ENCODE measurements at places on chromosomes 6 and 20.

DNA sequence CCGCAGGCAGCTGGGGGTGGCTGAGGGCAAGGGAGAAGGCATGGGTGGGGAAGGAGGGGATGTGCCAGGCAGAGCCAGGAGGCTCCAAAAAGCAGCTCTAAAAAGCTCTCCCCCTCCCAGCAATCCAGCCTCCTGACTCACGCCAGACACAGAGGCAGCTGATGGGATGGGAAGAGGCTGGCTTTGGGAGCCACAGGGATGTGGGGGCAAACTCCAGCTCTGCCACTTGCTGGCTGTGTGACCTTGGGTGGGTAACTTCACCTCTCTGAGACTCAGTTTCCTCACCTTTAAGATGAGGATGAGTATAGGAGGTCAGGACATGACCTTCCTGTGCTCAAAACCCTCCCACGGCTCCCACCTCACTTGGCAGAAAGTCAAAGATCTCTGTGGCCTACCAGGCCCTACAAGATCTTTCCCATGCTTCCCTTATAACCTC, 148.9 kb downstream of the CEBPB start:
- DNase-seq = peak; percentile 45

- DNase-seq = no peak
Measured at GRCh38 chr6:13760307-13761304, 49.0 kb upstream of the RANBP9 start.

- no peak for DNase-seq
Measured at GRCh38 chr6:142597836-142598235, 296.0 kb downstream of the ADGRG6 start.

DNA sequence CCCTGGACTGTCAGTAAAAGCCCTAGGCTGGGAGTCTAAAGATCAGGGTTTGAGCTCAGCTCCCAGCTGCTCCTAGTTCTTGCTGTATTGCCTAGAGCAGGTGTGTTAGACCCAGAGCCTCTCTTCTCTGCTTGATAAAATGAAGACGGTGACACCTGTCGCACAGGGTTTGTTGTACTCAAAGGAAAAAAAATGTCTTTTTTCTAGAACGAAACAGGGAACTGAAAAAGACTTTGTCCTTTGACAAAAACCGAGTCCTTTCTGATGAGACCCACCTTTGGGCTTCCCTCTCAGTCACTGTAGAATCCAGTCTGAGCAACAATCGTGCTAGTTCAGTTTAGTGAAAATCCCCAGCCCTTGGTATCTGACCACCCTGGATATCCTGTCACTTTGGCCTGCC, 102.1 kb upstream of the LAMP5 start:
- DNase-seq = no peak

- peak; percentile 16 for DNase-seq
Measured at GRCh38 chr20:667351-668034, 8.1 kb downstream of the SCRT2 start.

DNA sequence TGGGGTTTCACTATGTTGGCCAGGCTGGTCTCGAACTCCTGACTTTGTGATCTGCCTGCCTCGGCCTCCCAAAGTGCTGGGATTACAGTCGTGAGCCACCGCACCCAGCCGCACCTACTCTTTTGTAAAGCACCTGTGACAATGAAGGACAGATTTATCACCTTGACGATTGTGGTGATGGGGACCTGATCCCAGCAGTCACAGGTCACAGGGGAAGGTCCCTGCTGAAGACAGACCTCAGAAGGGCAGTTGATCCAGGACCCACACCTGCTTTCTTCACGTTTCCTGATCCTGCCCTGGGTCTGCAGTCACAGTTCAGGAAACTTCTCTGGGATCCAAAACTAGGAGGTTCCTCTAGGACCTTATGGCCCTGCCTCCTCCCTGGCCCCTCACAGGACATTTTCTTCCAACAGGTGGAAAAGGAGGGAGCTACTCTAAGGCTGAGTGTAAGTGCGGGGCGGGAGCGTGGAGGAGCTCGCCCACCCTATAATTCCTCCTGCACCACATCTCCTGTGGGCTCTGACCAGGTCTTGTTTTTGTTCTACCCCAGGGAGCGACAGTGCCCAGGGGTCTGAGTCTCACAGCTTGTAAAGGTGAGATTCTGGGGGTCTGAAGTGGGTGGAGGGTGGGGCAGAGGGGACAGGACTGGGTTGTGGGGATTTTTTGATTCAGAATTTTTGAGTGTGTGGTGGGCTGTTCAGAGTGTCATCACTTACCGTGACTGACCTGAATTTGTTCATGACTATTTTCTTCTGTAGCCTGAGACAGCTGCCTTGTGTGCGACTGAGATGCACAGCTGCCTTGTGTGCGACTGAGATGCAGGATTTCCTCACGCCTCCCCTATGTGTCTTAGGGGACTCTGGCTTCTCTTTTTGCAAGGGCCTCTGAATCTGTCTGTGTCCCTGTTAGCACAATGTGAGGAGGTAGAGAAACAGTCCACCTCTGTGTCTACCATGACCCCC, 3.0 kb downstream of the HLA-E start:
- no peak for DNase-seq

DNA sequence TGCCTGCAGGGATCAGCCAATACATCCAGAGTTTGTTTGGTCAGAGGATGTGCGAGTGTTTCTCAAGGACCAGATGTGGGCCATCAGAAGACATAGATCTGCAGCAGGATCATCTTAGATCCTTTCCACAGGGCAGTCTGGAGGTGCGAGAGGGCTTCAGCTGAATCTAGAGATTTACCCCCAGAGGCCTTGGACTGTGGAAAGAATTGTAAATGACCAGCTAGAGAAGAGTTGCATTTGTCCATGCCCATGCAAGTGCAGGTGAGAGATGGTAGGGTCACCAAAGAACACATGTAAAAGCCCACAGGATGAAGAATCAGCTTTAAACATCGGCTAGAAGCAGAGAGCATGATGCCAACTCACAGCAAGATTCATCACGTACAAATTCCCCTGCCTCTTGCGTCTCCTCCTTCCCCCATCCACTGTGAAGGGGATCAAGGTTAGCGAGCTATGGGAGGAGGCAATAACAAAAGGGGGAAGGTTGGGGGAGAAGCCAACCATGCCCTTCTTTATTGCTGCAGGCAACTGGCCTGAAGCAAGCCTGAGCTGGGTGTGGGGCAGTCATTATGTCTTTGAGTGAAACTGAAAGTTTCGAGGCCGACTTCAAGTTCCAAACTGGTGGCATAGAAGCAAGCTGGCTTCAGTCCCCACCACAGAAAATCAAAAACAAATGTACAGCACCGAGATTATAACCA, 83.5 kb downstream of the SCML4 start:
- DNase-seq = no peak

DNA sequence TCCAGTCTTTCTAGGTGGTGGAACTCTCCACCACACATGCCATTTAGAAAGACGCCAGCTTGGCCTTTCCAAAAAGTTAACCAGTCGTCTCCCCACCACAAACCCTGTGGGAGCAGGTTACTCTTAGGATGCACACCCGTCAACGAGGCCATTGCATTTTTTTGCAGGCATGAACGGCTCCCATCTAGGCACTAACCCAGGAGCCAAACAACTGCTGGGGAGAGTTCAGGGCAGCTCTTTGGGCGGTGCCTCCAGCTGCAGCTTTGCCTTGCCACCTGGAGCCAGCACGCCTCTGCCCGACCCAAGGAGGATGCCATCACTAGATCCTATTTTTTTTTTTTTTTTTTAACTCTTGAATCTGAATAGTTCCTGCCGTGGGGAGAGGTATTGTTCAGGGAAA, 39.9 kb downstream of the TBC1D7 start:
- no peak for DNase-seq

GRCh38 chr6:13733178-13733887, 21.7 kb upstream of the RANBP9 start:
- peak; percentile 84 for DNase-seq

GRCh38 chr6:169064194-169064593, 189.5 kb downstream of the THBS2 start:
- no peak for DNase-seq

DNA sequence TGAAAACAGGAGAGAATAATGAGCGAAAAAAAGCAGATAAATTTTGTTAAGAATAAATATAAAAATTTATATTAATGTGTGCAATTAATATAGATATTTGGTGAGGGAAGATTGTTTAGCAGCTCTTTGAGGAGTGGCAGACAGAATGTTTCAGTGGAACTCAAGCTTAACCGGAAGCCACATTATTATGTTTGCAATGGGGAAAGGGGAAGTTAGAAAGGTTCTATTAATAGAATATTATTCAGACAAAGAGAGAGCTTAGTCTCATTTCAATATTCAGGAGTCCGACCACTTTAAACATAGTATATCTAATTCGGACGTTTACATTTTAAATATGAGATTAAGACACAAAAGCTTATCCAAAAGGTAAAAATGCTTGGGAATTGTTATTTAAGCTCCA, 81.6 kb upstream of the KHDRBS2 start:
- no peak for DNase-seq

DNA sequence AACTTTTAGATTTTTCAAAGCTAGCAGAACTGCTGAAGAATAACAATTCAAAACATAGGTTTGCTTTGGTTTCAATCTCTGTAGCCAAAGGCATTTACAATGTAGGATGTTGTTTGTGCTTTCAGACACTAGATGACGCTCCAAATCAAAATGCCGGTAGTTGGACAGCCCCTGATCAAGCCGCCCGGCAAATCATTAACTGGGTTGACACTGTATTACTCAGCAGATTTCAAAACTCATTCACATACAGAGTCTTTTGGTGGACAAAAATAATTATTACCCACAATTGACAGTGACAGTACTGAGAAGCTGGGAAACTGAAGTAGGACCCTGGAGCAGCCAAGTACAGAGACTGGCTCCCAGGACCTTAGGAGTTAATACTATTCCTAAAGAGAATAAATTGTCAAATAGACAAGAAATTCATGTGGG, 21.3 kb upstream of the HFE start:
- DNase-seq = peak; percentile 80

GRCh38 chr6:167200806-167201205, 43.0 kb upstream of the GPR31 start:
- DNase-seq = no peak

DNA sequence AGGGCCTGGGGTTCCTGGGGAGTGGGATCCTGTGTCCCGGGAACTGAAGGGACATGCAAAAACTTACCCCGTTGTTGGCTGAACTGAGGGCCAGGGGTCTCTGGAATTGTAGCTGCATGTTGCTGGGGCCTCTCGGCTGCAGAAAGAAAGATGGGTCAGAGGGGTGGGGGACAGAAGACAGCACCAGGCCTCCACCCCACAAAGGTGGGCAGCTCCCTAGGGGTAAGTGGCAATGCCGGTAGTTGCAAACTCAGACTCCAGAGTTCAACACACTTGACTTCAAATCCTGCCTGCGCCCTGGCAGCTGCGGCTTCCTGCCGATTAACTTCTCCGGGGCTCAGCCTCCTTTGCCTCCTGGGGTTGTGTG, 4.8 kb downstream of the ZBP1 start:
- DNase-seq = no peak

DNA sequence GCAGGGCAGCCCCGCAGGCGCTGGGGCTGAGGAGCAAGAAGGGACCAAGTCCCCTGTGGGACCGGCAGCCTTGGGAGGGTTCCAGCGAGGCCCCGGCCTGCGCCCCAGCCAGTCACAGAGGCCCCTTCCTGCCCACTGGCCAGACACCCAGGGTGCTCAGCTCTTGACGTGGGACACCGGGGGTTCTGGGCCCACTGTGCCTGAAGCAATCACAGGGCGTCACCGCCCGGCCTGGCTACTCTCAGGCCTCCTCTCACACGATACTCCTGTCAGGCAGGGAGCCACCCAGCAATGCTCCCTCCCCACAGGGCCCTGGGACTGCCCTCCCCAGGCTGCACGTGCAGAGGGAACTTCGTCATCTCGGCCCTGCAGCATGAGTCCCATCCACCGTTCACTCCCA, 14.5 kb downstream of the TAF4 start:
- no peak for DNase-seq

DNA sequence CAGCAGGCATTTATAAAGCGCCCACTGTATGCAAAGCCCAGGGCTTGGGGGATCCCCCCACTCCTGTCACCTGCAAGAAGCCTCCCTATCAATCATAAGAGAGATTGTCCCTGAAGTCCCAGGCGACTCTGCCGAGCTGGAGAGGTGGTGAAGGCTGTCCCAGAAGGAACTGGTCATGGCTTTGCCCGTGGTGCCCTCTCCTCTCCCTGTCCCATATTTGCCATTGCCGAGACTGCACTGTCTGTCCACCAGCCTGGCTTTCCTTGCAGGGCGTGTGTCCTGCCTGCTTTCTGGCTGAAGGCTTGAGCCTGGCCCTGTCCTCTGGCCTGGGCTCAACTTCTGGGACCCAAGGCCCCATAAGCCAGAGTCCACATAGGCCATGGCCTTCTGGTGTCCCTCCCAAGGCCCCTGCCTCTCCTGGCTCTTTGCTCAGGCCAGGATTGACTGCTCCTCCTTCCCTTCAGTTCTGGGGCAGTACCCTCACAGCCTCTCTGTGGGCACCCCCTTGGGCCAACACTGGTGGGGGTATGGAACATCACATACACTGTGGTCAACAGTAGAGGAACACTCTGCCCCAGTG, 46.9 kb downstream of the CPXM1 start:
- no peak for DNase-seq

GRCh38 chr6:45709781-45710220, 305.9 kb downstream of the CLIC5 start:
- DNase-seq = no peak

GRCh38 chr20:47656318-47656717, 129.0 kb downstream of the SULF2 start:
- DNase-seq = no peak

- DNase-seq = no peak
Measured at GRCh38 chr6:68159433-68159832, 475.6 kb upstream of the ADGRB3 start.

DNA sequence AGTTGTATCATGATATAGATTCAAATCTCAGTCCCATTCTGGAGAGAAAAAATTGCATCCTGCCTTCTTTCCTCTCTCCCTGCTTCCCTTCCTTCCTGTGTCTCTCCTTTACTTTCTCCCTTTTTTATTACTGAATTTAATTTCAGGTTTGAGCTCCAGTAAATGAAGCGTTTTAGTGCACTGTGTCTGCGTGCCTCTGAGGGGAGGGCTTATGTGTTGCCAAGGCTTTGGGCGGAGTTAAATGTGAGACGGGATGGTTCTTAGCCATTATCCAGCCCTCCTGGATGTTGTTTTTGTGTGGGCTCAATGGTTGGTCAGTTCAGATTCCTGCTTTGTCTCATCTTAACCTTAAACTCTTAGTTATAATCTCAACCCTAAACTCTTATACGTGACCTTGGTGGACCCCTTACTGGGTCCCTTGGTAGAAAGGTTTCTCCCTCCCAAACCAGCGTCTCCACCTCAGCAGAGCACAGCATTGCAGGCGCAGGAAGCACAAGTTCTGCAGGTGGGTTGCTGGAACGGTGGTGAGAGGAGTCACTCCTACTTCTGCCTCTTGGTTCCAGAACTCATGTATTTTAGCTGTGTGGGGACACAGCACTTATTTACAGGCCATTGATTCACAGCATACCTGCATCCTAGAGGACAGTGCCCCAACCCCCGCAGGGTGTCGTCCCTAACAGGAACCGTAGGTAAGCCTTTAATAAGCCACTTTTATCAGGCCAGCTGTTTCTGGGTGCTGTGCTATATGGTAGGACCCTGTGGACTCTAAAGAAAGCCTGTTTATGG, 68.5 kb downstream of the DNAH8 start:
- no peak for DNase-seq

Measured in astrocyte of the spinal cord (primary cell).